ENCODE measurements at places on chromosomes 16 and 17. TPM values are rescaled to one million over a fixed set of nuclear protein-coding genes. Genes with fewer than 3 reads are reported as not detected.

DNA sequence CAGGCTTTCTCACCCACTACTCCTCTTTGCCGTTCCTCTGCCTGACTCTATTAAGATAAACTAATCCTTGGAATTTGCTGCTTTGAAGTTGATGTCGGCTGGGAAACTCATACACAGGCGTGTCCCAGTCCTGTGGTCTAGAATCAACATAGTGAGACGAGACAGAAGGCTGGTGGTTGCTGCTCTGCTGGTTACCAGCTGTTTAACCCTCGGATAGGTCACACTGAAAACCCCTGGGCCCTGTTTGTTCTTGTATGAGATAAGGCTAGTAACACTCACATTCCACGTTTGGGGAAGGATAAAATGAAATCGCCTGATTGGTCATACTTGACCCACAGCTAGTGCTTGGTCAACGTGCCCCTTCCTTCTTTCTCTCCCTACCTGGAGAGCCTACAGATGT, 517.0 kb downstream of the CDH13 start:
- no peak for DNase-seq

DNA sequence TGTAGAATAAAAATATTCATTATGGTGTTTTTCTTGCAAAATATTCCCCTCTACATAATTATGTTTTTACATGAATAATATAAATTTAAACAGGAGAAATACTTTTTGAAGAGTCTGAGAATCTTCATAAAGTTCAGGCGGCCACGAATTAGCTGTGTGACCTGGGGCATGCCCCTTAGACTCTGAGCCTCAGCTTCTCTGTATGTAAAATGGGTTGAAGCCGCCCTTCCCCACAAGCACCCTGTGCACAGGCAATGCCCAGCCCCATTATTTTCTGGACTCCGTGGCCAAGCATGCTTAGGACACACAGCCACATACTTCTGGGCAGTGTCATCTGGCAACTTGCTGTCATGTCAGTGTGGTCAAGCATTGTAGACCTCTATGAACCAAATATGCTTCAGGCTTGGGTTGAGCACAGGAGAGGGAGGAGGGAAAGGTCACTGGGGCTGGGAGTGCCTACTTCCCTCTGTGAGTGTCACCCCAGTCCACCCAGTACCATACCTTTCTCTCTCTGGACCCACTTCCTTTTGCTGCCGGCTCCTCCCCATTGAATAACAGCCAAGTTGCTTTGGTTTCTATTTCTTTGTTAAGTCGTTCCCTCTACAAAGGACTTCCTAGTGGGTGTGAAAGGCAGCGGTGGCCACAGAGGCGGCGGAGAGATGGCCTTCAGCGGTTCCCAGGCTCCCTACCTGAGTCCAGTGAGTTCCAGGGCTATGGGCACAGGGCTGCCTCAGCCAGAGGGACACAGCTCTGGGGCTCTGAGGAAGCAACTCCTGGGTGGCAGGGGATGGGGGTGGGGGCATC, at the start of gene LGALS9:
Gene LGALS9, plus strand, starts transcription at position 582 of the 804 bp plus-strand sequence. Its CDS starts 78 bp downstream, at position 660.
- peak; percentile 89 for DNase-seq

DNA sequence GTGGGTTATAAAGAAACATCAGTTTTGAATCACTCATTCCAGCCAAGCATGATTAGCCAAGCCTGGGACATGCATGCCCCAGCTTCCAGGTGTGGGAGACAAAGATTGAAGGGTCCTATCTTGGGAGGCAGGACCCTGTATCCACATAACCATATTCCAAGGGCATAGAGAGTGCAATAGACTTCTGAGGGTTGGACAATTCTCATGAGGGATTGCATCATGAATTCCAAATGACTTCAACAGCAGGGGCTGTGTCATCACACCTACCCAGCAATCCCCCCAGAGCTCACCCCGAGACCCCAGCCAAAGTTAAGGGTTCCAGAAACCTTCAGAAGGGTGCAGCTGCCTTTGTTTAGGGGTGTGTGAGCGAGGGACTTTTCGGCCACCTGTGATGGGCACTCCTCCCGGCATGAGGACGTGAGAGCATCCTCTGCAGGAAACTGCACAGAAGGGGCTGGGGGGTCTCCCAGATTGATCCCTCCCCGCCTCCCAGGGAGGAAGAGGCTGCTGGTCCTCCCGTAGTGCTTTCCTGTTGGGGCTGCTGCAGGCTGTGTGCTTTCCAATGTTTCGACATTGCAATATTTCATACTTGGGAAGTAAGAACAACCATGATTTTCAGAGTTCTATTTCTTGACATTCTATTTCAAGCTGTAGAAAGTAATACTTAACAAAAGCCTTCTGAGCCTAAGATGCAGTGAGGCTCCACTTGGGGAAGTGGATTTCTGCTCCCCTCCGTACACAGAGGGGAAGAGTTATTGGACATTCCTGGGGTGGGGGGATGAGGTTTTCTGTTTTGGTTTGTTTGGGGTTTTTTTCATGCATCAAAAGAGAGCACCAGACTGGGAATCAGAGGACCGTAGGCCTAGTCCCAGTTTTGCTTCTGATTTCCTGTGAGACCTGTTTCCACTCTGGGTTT, 13.3 kb upstream of the PITPNM3 start:
- no peak for DNase-seq

DNA sequence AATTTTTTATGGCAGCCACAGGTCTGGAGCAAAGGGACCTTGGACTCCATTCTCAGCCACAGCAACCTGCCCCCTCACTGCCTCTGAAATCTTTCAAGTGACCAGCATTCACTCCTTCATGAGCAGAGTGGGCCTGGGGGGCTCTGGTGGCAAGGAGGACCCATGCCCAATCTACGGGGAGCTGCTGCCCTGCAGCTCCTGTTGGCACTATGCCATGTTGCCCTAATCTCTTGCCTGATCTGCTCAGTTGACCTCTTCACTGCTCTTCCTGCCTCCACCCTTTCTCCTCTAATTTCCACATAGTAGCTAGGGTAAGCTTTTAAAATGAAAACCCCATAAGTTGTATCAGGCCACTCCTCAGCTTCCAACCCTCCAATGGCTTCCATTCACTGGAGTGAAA, 2.9 kb upstream of the PRKCB start:
- no peak for DNase-seq

GRCh38 chr17:9151091-9151490, 129.8 kb downstream of the NTN1 start:
- no peak for DNase-seq

- no peak for DNase-seq
These were observed 21.8 kb downstream of the AXIN1 start for GRCh38 chr16:330741-331140.

- DNase-seq = peak; percentile 92
These were observed 258.3 kb downstream of the FOXL1 start for GRCh38 chr16:86836503-86837129.

GRCh38 chr17:48215583-48216139, 108.1 kb downstream of the SNX11 start:
- DNase-seq = peak; percentile 66

GRCh38 chr16:87946596-87947347, 4.5 kb upstream of the BANP start:
- no peak for DNase-seq

DNA sequence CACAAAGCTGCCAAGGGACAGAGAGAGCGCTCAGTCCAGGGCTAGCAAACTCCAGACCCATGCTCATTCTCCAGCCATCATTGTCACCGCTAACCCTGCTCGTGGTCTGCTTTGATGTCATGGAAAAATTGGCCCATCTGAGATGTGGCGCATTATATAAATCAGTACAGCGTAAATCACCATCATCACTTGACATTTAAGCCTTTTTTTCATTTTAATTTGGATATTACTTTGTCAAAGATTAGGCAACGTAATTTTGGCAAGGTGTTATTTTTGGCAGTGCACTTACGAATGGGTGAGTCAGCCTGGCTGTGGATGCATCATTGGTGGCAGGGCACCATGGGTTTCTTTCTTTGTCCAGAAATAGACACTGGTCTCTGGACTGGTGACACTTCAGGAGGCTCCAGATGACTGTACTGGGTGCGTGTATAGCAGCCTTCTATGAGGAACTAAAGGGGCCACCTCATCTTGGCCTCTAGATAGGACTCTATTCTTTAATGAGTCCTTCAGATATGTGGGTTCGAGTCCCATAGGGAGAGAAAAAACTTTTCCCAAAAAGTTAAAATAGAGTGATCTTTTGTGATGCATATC, 166.3 kb downstream of the MSI2 start:
- peak; percentile 89 for DNase-seq

The ARHGDIG gene
- total RNA-seq = not detected

The HOXB1 gene
- total RNA-seq = not detected

The NXPH3 gene
- total RNA-seq = 3.5 TPM

The ULK2 gene
- 2.5 TPM for total RNA-seq

The KRTAP4-2 gene
- not detected for total RNA-seq

All from M059J (cell line).